AG04450 (cell line): ENCODE measurements at places on chromosomes 1 and 21. TPM values are rescaled to one million over a fixed set of nuclear protein-coding genes. Genes with fewer than 3 reads are reported as not detected.

FNDC5 gene
- 1.5 and 1.9 TPM in 2 replicates for polyA plus RNA-seq

MMP23B gene
- 4.9 and 7.1 TPM in 2 replicates for polyA plus RNA-seq

KCNJ15 gene
- 0.07 and 0.22 TPM in 2 replicates for polyA plus RNA-seq

GRCh38 chr1:53842347-53842746 is 4.3 kb upstream of the NDC1 start:
- no peak for DNase-seq

DNA sequence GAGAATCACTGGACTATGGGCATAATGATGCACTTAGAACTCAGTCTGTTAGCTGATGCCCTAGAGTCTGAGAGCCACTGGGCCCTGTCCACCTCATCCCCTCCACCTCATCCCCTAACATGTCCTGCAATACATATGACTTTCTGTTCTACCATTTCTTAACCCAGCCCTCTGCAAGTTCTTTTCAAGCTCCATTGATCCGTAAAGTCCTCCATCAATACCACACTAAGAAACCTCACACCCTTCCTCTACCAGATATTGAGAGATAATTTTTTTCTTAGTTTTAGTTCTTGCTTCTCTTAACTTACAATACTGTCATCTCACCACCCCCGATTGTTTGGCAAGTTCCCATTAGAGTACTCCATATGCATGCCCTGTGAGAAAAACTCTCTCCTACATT is 22.1 kb downstream of the FCRL4 start:
- DNase-seq, result no peak
